ENCODE measurements at places on chromosomes 13 and 19.

- DNase-seq: no peak
Observed at GRCh38 chr13:50932091-50932490, 22.5 kb downstream of the RNASEH2B start.

GRCh38 chr19:5967571-5967970 lies 10.4 kb downstream of the RANBP3 start:
- DNase-seq: no peak

DNA sequence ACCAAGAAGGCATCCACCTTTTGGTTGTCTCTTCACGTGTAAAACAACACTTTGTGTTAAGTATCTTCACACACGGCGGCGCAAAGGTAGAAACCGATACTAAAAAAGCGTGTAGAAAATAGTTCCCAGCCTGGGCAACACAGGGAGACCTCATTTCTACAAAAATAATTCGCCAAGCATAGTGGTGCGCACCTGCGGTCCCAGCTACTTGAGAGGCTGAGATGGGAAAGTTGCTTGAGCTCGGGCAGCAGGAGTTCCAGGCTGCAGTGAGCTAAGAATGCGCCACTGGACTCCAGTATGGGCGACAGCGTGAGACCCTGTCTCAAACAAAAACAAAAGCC lies 573 bp upstream of the ERCC5 start:
- no peak for DNase-seq

- DNase-seq: no peak
Observed at GRCh38 chr13:26526702-26527216, 30.7 kb upstream of the WASF3 start.

- no peak for DNase-seq
Observed at GRCh38 chr13:80096383-80096782, 244.5 kb downstream of the SPRY2 start.

DNA sequence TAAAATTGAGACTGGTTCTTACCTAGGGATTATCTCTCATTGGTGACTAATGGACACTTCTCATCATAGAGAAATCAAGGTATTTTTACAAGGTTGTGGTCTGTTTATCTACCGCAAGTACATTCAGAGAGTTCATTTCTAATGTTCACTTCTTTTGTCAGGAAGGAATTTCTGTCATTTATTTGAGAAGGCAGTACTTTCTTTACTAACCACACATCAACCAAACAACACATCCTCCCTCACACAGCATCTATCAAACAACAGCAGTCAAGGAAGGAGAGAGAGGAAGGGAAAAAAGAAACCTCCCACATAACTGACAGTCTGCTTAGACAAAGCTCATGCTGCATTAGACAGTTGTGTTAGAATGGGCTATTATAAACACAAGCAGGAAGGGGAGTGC lies 182.3 kb upstream of the KLF12 start:
- DNase-seq: no peak

DNA sequence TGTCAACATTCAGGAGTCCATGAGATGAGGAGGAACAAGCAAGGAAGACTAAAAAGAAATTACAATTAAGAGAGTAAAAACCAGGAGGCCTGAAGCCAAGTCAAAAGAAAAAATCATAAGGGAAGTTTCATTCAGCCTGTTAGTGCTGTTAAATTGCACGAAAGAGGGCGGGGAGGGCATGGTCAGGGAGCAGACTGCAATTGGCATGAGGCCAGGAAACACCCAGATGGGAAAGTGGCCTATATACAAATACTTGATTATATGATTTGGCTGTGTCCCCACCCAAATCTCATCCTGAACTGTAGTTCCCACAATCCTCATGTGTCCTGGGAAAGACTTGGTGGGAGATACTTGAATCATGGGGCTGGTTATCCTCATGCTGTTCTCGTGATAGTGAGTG lies 43.9 kb downstream of the TNFSF13B start:
- DNase-seq: no peak

- peak; percentile 92 for DNase-seq
Observed at GRCh38 chr19:2840794-2841791, at the start of gene ZNF555. Gene ZNF555 (plus strand): TSS chr19:2841475. CDS start chr19:2841573, 98 bp downstream.

GRCh38 chr13:28819046-28819730 lies 951 bp upstream of the MTUS2 start:
- peak; percentile 3 for DNase-seq

DNA sequence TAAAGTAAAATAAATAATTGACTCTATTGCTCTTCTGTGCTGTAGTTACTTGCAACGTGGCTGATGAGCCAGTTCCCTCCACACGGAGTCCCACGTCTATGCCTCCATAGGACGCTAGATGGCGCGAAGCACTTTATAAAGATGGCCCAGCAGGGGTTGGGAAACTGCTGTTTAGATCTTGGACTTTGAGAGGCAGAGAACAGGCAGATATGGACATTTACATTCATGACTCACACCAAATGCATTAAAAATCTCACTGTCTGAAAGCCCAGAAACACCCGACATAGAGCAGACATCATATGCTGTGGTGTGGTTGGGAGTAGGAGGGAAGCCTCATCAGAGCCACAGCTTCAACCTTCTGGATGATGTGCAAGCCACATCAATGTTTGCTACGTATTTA lies 643.1 kb upstream of the ARGLU1 start:
- DNase-seq: peak; percentile 56

GRCh38 chr19:5828661-5829566 lies 10.6 kb downstream of the FUT6 start:
- DNase-seq: peak; percentile 23

GRCh38 chr19:8550070-8550469 lies 27.2 kb downstream of the MYO1F start:
- no peak for DNase-seq

- DNase-seq: no peak
Observed at GRCh38 chr13:92547266-92547665, 679.3 kb upstream of the GPC6 start.

- no peak for DNase-seq
Observed at GRCh38 chr19:17376935-17377600, at the start of gene PLVAP. Gene PLVAP (minus strand): TSS chr19:17377342. CDS start chr19:17377288, 54 bp downstream.

DNA sequence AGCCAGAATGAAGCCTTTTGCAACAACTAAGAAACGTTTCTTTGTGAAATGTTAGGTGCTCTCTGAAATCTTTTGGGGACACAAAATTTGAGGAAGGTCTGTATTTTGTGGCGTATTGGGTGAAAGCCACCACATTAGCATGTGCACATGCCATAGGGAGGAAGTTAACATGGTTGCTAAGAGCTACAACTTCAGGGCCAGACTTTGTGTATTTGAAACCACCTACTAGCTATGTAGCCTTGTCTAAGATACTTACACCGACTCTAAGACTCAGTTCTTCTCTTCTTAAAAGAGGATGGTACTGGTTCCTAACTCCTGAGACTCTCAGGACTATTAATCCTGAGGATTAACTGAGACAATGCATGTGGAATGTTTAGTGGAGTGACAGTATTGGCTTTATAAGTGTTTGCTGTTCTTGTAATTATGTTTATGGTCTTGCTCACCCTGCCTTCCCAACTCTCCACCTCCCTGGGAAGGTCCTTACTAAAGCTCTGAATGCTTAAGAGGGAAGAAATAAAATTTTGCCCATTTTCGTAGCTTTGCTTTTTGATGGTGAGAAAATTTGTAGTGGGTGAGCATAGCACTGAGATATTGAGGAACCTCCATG lies 15.5 kb downstream of the SERP2 start:
- no peak for DNase-seq

DNA sequence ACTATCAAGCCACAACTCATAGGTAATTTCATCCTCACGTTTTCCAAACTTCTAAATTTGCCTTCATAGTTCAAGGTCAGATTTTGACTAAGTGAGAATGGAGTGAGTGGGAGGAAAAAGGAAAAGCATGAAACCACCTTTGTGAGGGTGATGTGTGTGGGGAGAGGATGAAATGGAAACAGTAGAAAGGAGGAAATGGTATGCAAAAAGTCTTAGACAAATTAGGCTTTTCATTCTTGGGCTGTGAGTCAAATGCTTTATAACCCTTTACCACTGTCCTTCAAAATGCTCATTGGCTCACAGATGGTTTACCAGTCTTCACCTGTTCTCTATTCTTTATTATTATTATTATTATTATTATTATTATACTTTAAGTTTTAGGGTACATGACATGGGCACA lies 127.2 kb downstream of the RAP2A start:
- DNase-seq: no peak

GRCh38 chr19:982567-983170 lies 1.5 kb upstream of the WDR18 start:
- peak; percentile 74 for DNase-seq

DNA sequence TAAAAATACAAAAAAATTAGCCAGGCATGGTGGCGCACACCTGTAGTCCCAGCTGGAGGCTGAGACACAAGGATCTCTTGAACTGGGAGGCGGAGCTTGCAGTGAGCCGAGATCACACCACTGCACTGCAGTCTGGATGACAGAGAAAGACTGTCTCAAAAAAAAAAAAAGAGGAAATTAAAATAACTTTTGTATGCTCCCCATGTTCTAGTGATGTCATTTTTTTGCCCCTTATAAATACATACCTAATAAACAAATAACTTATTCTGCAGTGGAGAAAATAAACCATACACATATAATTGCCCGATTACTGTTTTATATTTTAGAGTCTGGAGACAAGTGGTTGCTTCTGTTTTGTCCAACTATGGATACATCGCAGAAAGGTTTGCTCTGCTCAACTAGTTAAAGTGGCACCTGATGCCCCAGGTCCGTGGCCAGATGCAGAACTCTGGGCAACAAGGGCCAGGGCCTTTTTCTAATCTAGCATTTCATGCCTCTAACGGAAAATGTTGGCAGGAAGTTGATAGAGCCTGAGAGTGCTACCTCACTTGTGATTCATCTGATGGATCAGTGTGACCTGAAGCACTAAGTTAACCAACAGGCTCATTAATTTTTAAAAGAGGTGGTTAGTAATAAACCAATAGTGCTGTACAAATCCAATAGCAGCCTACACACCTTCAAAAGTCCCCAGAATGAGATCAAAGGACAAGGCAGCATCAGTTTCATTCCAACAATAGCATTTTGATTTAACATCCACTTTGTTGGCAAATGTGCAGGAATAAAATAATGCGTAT lies 18.8 kb downstream of the UBE2L5 start:
- no peak for DNase-seq

GRCh38 chr19:42655748-42656147 lies 61.0 kb upstream of the CEACAM8 start:
- no peak for DNase-seq

DNA sequence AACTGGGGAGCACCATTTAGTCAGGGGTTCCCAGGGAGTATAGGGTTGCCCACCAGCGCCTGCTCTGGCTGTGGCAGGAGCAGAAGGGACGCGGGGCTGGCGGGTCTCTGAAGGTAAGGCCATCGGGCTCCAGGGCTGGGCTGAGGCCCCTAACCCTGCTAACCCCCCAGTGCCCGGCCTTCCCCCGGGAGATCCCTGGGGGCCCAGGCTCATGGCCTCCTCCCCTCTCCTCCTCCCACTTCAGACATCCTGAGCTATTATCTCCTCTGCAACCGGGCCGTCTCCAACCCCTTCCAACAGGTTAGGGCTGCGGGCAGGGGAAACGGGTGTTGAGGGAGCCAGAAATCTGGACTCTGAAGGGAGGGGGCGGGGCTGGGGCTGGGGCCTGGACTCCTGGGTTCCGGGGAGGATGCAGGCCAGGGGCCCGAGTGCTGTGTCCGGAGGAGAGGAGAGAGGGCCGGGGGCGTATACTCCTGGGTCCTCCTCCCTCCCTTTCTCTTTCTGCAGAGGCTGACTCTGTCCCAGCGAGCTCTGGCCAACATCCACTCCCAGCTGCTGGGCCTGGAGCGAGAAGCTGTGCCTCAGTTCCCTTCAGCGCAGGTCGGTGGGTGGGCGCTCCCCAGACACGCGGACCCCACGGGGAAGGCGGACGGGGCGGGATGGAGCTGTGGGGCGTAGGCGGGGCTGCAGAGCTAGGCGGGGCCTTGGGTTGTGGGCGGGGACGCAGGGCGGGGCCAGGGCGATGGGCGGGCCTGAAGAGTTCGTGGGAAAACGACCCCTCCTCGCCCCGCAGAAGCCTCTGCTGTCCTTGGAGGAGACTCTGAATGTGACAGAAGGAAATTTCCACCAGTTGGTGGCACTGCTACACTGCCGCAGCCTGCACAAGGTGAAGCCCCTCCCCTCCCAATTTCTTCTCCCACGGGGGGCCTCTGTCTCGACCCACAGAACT lies 15.3 kb downstream of the TTYH1 start:
- peak; percentile 56 for DNase-seq

- no peak for DNase-seq
Observed at GRCh38 chr19:41457241-41457640, 14.3 kb downstream of the ERICH4 start.

DNA sequence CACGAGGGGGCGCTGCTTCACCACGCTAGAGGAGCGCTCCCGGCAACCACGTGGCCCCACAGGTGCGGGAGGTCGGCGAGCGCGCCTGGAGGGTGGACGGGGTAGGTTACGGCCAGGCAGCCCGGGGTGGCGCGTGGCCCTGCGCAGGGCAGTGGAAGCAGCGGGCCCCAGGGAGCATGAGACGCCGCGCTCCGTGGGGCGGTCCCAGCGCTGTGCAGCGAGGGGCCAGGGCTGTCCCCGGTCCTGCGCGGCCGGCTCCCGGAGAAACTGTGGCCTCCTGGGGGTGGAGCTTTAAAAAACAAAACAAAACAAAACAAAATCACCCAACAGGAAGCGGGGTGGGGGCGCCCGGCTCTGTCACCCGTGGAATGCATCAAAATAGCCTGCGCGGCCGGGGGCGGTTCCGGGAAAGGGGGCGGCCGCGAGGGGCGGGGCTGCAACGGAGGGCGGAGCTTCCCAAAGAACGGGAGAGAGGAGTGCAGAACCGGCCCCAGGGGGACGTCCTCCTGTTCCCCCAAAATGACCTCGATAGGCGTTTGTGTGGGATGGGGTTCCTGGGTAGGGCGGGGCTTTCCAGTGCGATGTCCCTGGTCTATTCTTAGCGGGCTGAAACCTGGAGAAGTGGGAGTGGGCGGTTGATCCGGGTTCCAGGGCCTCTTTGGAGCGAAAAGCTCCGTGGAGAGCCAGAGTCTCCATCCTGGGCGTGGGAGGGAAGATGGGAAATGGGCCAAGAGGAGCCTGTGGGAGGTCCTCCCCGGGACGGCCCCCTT lies 27.3 kb downstream of the NUMBL start:
- DNase-seq: peak; percentile 94

DNA sequence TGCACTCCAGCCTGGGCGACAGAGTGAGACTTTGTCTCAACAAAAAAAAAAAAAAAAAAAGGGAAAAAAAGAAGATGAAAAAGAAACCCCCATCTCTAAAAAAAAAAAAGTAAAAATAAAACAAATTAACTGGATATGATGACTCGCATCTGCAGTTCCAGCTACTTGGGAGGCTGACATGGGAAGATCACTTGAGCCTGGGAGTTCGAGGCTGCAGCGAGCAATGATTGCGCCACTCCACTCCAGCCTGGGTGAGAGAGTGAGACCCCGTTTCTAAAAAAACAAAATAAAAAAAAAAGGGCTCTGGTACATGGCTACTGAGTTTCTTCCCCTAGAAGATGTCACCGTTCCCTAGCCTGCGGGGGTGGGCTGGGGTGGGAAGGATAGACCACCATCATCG lies 2.4 kb upstream of the CATSPERG start:
- DNase-seq: no peak

DNA sequence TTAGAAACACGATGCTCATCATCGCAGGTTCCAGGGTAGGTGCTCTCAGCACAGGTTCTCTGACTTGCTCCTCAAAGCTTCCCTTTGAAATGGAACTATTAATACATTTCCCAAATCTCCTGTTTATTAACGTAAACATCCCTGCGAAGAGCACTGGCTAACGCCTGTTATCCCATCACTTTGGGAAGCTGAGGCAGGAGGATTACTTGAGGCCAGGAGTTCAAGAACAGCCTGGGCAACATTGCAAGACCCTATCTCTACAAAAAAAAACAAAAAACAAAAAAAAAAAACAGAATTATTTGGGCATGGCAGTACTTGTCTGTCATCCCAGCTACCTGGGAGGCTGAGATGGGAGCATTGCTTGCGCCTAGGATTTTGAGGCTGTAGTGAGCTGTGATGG lies 18.7 kb downstream of the CEACAM16 start:
- no peak for DNase-seq
